CD4-positive, alpha-beta T cell treated with Interleukin-2 at 100 ng/mL for 4 hours (primary cell): ENCODE measurements at places on chromosomes 7 and 10.

- no peak for DNase-seq
These were observed 990.1 kb downstream of the CNTNAP2 start for GRCh38 chr7:147106746-147107145.

DNA sequence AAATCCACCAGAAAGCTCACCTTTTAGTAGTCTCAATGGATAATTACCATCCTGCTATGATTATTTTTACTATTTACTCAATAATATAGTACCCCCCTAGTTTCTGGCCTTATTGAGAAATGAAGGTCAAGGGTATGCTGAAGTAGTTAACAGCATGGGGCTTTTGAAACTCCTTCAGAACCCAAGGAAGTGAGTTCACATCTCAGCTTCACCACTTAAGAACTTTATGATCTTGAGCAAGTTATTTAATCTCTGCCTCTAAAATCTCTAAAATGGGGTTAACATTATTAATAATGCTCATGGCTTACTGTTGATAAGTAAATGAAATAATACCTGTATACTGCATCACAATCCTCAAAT, 5.8 kb downstream of the MTPN start:
- no peak for DNase-seq

GRCh38 chr10:79379512-79380124, 32.3 kb downstream of the PPIF start:
- DNase-seq = no peak

DNA sequence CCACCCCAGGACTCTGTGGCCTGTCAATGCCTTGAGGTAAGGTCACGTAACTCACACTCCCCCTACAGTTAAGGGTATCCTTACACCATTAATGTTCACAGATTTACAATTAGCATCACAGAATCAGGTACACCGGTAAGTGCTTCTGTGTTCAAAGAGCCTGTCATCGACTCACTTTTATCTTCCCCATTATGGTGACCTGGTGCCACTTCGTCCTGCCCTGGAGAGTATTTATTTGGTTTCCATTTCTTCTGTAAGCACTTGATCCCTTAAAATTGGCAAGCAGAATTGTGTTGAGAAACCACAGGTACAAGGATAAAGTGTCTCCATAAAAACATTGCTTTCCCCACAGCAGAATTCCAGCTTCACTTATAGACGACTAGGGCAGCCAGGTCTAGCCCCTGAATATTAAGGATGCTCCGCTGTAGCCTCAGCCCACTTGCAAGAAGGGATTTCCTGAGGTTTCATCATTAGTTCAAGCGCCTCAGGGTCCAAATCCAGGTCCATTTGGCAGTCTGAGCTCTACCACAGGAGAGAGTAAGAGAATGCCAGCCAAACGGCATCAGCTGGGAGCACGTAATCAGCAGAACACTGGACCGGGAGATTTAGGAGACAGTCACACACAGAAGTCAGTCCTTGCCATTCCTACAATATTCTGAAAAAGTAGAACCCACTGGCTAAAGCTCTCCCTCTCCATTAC, 10.1 kb downstream of the ATXN7L1 start:
- DNase-seq = no peak

GRCh38 chr10:104630731-104631130, 10.4 kb upstream of the SORCS3 start:
- no peak for DNase-seq

GRCh38 chr10:1646332-1646731, 91.0 kb downstream of the ADARB2 start:
- no peak for DNase-seq

DNA sequence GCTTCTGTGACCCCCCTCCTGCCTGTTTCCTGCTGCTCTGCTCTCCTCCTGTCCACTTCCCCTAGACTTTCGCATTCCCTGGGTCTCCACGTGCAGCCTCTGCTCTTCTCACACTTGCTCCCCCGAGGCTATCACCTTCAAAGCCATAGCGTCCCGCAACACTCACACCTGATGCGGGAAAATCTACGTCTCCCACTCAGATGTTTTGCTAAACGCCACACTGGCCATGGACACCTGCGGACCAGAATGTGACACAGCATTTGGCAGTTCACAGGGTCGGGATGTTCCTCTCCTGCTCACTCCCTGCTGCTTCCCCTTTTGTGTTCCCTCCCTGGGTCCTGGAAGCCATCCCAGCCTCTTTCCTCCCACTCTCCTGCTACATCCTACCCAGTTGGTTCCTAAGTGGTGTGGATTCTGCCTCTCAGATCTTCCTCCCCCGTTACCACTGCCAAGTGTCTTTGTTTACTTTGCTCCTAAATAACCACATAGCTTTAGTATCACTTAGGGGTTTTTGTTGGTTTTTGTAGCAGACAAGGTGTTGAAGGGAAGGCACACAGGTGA, 33.7 kb upstream of the RBM33 start:
- no peak for DNase-seq

DNA sequence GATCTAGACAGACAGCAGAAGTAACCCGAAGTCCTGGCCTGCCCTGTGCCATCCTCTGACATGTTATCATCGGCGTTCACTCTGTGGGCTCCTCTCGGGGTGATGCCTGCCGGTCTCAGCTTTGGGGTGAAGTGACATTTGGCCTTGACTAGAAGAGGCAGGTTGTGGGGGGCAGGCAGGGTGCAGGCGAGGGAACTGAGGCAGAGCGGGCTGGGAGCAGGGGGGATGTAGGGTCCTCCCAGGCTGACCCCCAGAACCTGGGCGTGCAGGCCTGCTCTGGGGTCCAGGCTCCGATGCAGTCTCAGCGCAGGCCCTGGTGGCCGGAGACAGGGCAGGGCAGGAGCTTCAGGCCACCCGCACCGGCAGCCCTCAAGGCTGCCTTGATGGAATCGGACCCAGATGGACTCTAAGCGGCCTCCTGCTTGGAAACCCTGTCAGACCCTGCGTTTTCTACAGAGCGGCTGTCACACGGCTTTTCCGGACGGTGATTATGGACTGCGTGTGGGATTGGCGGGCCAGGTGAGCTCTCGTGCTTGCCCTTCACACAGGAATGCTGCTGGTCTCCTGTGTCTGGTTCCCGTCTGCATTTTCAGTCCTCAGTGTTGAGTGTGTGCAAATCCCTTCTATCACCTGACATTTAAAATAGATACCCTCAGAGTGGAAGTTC, 842 bp upstream of the JAKMIP3 start:
- DNase-seq = no peak

GRCh38 chr7:95286096-95286495, 38.2 kb downstream of the PON1 start:
- DNase-seq = no peak
